NCI-H187 (cell line): ENCODE measurements at places on chromosomes 6 and 20.

GRCh38 chr6:166360243-166361076, 18.1 kb upstream of the SFT2D1 start:
- no peak for DNase-seq

DNA sequence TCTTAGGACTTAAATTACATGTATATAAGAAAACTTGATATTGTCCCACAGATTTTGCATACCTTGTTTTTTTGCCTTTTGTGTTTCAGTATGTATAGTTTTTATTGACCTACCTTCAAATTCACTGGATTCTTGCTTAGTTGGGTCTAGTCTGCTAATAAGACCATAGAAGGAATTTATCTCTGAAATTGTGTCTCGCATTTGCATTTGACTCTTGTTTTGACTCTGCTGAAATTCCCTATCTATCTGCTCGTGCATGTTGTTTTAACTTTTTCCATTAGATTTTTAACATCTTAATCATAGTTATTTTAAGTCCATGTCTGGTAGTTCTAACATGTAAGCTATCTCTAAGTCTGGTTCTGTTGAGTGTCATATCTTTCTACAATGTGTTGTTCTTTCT, 163.9 kb downstream of the SCP2D1 start:
- no peak for DNase-seq

DNA sequence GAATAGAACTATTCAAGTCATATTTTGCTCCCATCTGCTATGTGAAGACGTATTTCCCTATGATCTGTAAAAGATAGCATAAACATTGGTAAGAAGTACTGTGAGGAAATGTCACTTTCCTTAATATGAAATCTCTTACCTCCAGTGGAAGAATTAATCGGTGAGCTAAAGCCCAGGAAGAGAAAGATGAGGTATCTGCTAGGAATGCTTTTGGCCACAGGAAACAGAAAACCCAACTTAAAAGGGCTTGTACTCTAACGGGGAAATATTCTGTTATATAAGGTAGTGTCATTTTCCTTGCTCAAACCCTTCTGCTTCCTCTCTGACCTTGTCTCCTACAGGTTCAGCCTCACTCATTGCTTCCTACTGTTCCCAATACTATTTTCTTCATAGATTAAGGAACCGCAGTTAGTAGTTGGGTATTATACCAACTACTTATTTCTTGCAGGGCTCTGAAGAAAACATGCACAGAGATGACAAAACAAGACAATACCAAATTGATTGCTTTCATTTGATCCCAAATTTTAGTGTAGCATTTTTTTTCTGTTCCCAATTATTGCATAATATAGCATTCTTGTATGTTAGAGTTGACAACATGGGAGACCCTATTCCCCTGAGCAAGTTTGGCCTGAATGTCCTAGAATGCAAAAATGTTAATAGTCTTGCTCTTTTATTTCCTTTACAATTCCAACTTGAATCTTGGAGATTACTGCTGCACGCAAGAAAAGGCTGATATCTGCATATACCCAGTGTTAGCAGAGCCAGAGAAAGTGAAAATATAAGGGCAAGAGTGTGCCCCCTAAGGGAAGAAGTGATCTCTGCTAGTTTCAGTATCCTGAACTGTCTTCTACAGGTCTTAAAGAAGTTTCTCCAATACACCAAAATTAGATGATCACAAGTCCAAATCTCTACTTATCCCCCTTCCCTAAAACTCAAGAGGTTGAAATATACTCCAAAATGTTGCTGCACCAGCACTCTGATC, 65.3 kb downstream of the AFG1L start:
- no peak for DNase-seq

DNA sequence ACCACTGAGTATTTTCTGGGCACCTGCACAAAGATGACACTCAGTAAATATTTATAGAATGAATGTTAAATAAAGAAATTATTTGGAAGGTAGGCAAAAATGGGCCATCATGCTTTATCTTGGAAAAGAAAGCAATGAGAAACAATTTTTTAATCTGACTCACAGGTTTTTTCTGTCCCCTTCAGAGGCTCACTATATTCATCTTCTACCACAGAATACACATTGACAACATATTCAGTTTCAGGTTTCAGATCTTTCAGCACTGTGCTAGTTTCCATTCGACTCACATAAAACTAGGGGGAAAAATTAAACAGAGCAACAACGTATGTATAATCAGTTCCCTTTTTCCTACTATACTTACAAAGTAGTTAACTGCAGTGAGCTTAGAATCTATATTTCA, 58.3 kb downstream of the COL12A1 start:
- no peak for DNase-seq

- DNase-seq = no peak
Observed at GRCh38 chr20:23668477-23668951, 20.3 kb downstream of the CST4 start.

DNA sequence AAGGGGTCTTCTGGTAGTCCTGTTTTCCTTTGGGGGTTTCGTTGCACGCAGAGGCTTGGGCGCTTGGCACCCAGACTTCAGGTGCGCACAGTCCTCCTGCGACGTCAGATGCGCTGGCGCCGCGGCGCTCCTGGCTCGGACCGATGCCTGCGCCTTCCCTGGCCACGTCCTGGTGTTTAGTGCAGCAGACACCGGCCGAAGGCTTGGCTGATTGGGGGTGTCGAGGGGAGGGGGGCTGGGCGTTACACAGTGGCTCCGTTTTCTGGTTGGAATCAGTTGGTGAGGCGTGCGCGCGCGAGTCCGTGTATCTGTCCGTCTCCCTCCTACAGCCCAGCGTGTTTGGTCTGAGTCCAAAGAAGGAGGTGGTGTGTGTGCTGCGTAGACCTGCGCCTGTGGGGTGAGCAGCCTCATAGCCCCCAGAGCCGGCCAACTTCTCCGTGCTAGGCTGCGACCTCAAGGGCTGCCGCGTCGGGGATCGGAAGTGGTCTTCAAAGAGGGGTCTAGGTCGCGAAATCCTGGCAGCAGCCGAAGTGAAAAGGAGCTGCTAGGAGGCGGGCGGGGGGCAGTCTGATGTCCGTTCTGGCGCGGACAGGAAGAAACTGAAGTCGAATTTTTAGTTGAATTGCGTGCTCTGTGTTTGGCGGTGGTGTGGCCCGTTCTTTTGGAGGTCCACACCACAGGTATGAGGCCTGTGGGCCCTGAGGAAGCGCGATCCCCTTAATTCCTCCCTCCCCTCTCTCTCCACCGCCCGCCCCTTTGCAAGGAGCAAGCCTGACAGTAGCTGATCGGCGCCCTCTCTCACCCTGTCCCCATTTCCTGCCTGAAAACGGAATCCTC, 1.5 kb downstream of the SYNDIG1 start:
- DNase-seq = no peak

- no peak for DNase-seq
Observed at GRCh38 chr6:53358440-53359094, 9.8 kb upstream of the ELOVL5 start.

DNA sequence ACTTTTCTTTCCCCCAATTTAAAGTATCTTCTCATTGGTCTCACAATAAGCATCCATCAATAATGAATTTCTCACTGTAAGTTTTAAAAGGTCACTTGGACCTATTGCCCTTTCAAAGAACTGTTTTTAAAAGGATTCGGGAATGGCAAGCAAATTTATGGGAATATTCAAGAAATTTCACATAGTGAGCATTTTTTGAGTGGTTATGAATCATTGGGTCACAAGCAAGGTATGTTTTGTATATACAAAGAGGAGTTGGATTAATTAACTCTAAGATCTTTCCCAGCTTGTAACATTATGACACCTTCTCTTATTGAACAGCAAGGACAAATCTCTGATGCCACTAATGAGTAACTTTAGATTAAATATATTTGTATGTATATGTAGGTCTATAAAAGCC, 165.0 kb downstream of the MOXD1 start:
- DNase-seq = no peak

DNA sequence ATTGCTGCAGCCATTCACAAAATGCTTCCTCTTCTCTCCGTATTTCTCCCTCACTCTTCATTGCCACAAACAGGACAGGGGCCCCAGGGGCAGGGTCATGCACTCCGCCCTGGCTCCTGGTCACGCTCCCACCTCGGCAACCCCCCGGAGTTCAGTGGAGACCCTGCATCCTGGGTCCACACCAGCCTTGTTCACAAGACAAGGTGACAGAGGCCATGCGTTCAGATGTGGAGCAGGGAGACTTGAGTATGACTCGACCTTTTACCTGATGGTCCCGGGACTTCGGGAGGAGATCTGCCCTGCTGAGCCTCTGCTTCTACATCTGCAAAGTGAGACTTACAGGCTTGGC, 49.4 kb downstream of the ANKRD60 start:
- no peak for DNase-seq

- no peak for DNase-seq
Observed at GRCh38 chr6:168124921-168125320, 45.9 kb upstream of the FRMD1 start.

- DNase-seq = no peak
Observed at GRCh38 chr6:140537211-140537610, 1162.8 kb upstream of the CITED2 start.

DNA sequence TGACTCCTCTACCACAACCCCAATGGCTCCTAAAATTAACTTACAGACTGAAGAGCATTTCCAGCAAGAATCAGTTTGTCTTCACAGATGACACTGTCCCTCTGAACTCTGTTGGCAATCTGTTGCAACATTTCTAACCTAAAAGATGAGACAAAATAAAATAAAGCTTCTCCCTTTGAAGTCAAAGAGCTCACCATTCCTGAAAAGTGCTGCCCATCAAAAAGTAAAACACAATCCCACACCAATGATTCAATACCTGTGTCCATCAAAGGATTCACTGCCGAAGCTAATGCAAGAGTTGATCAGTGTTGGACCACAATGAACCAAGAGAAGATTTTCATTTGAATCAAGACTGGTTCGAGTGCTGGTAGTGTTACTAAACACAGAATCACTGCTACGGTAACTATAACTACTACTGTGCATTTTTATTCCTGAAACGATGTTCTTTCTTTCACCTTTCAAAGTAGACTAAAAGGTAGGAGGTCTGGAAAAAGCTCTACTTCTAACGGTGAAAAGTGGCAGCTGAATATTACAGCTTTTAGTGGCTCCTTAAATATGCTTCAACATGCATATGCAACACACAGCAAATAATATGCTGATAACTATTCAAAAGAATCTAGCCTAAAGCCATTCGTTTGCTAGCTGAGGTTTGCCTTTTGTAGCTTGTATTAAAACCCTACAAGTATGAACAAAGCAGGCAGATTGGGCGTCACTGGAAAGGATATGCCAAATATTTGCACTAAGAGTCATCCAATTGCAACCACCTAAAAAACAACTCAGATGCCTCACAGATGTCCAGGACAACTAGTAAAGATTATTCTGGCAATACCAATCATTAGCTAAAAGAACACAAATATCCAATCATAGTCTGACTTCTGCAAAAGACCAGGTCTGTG, at the start of gene DST:
TSS of gene DST (minus strand) at position 524 of the 896 bp plus-strand sequence.
- DNase-seq = no peak

GRCh38 chr20:32231847-32232246, 24.2 kb downstream of the POFUT1 start:
- DNase-seq = no peak

DNA sequence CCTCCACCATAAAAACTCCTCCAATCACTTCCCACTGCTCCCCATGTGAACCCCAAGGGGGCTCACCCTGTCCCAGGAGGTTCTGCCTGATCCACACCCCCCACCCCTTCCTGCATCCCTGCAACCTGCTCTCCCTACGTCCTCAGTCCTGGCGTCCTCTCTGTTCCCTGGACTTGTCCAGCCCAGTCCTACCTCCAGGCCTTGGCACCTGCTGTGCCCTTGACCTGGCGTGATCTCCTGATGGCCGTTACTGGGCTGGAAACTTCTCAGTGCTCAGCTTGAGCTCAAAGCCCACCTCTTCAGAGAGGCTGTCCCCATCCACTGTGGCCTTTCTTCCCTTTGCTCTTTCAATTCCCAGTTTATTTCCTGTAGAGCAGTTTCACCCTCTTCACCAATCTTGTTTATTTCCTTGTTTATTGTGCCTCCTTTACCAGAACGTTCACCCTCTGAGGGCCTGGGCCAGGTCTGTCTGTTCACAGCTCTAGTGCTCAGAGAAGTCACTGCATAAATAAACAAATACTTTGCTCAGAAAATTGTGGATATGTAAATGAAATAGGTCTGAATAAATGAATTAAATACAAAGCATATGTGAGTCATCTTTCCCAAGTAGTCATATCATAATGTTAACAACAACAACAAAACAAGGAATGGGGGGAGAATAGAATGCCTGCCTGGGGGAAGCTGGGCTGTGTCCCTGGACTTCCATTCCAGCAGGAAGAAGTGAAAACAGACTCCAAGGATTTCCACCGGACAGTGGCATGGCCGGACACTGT, 175.7 kb upstream of the SULF2 start:
- DNase-seq = no peak

- DNase-seq = no peak
Observed at GRCh38 chr20:54180931-54181330, 7.1 kb upstream of the CYP24A1 start.

GRCh38 chr6:167141667-167142432, 15.9 kb downstream of the GPR31 start:
- no peak for DNase-seq

DNA sequence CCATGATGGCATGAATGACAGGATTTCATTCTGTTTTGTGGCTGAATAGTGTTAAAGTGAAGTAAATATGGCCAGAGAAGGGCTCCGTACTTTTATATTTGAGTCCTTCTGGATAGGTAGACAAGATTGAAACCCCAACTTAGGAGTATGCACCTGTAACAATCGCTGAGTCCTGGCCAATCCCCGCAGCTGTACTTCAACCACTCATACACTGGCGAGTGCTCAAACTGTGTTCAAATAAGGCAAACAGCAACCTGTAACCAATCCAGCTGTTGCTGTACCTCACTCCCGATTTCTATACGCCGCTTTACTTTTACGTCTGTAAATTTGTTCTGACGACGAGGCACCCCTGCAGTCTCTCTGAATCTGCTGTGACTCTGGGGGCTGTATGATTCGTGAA, 6.7 kb downstream of the TTLL2 start:
- DNase-seq = no peak

- no peak for DNase-seq
Observed at GRCh38 chr20:19048995-19049501, 163.4 kb upstream of the SLC24A3 start.

GRCh38 chr6:108591040-108591816, 30.5 kb downstream of the FOXO3 start:
- no peak for DNase-seq

- no peak for DNase-seq
Observed at GRCh38 chr20:49219924-49220831, 962 bp downstream of the DDX27 start.

GRCh38 chr6:37047689-37048402, 42.4 kb downstream of the FGD2 start:
- DNase-seq = no peak

- no peak for DNase-seq
Observed at GRCh38 chr6:137791281-137792159, 75.5 kb upstream of the TNFAIP3 start.

GRCh38 chr6:153172815-153173214, 41.7 kb upstream of the RGS17 start:
- DNase-seq = no peak

- no peak for DNase-seq
Observed at GRCh38 chr6:26249707-26249956, 115.4 kb upstream of the BTN3A2 start.

DNA sequence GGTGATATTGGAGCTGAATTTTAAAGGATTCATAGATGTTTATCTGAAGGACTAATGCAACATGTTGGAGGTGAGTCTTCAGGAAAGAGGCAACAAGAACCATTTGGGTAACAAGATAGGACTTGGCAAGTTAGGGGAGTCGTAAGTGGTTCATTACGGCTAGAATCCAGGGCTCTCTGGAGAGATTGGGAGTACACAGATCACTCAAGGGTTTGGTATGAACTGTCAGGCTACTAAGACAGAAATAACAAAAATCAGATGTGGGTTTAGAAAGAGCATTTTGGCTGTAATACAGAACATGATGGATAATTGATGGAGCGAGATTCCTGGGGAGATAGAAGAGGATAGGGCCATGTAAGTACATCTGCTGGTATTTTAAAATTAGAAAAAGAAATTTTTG, 86.3 kb upstream of the ESR1 start:
- DNase-seq = no peak
